GM19239 (cell line): ENCODE measurements at places on chromosomes 3 and 15.

- DNase-seq = no peak
These were observed 141.3 kb upstream of the PROK2 start for GRCh38 chr3:71926262-71926600.

DNA sequence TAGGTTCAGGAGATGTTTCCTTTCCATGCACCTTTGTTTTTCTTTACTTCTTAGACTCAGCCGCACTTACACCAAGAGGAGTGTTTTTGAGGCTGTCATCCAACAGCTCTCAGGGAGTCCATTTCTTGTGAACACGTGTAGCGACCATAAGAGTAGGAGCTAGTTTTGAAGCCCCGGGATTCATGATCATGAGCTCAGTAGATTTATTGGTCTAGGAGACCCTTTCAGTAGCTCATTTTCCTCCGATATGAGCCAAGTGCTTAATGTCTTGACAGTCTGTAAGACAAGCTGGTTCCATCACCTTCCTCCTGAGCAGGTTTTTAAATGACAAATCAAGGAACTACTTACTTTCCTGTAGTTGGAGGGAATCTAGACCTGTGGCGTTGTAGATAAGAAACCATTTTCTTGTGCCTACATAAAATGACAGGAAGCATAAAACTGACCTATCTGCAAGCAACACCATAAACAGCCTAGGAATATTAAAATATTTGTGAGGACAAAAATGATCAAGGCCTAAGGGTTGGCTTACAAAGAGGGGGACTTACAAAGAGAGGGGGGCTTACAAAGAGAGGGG lies 172.6 kb upstream of the BHLHE40 start:
- DNase-seq = no peak

DNA sequence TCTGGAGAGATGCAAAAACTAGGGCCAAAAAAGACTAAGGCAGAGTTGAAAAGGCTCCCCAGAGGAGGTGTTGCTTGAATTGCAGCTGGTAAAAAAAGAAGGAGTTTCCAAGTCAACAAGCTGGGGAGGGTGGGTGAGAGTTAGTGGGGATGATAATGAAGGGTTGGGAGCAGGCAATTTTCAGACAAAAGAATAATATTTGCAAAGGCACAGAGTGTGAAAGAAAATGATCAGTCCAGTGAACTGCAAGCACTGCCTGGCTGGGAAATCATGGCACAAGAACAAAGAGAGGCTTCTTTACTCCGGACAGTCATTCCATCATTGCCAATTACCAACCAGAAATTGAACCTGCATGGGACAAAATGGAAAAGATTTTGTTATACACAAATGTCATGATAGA lies 42.2 kb downstream of the C3orf85 start:
- no peak for DNase-seq

DNA sequence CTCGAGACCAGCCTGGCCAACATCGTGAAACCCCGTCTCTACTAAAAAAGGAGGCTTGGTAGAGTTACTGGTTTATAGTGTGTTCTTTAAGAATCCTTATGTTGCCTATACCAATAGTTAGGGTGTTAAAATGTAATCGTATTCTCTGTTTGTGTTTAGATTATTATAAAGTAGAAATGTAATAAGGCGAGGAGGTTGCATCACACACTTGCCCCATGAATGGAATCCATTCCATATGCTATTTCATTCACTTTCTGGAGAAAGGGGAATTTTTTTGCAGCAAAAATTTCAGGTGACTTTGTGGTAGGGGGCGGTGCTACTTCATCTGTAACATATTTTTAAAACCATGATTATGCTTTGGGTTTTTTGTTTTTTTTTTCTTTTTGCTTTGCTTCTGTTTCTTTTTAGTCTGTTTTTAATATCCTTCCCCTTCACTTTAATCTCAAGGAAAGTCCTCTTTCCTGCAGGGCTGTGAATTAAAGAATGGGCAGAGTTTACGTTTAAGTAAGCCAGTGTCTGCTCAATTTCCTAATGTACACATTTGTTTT lies 33.0 kb upstream of the MUC4 start:
- DNase-seq = no peak

- DNase-seq = no peak
These were observed 1163.5 kb downstream of the ROBO1 start for GRCh38 chr3:78604341-78604740.

- DNase-seq = no peak
These were observed 34.5 kb downstream of the PTPRG start for GRCh38 chr3:61595826-61596225.

DNA sequence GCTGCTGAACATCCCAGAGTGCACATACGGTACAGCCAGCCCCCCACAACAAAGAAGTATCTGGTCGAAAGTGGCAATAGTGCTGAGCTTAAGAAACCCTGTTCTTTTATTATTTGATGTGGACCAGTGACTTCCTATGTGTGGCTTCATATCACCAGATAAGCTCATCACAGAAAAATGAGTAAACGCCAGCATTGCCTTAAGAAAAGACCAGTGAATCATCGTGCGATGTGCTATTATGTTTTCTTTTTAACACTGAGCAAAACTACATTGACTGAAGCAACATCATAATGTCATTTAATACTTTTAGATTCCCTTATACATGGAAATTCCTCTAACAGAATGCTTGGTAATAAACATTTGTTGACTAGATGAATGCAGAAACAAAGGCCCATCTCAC lies 45.2 kb upstream of the ARRDC4 start:
- DNase-seq = no peak

DNA sequence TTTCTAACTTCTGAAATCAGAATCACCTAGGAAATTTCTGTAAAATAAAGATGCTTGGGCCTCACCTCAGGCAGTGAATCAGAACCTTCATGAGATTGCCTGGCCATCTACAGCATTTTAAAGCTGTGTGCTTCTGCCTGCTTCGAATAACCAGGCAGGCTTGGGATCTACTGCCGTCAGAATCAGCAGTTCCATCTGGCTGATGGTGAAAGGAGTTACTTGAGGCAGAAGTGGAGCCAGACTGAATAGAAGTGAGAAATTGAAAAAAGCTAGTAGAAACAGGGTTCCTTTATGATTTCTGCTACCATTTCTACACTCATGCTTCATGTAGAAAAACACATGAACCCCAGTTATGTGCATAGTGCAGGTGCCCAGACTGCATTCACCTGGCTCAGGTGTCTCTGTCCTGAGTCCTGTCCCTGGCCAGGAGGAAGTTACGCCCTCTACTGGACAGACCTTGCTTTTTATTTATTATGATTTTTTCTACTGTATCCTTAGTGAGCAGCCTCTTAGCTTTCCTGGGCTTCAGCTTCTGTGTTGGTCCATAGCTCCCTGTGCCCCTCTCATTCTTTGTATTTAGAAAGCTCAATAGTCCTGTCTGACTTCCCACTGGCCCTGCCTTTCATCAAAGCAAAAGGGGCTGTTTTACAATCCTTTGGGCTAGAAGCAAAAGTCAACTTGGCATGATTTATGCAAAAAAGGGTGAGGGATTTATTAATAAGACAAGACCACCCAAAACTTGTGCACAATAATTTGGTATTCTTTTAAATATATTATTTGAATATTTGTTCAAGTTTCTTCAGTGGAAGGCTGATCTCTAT lies 200.8 kb upstream of the GOLGA6L4 start:
- no peak for DNase-seq

DNA sequence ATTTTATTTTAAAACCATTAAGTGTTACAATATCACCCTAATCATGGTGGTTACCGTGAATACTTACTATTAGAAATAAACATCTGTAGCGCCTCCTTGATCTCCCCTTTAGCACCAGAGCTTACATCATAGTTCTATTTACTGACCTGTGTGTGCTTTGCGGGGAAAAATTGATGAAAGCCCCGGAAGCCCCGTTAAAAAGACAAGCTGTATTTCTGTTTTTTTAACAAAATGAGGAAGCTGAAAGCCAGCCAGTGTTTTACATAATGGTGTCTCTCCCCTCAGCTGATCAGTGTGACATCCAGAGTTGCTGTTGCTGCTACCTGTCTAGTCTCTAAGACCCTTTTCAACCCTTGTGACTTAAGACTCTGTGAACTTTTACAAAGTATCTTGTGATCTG lies 100.8 kb downstream of the OPA1 start:
- no peak for DNase-seq

- DNase-seq = no peak
These were observed 9.0 kb downstream of the TMEM43 start for GRCh38 chr3:14133876-14134275.

- DNase-seq = no peak
These were observed 132.9 kb upstream of the SLC6A11 start for GRCh38 chr3:10683106-10683505.

- DNase-seq = no peak
These were observed 350.2 kb upstream of the POU1F1 start for GRCh38 chr3:87626546-87626945.

GRCh38 chr3:151460228-151460627 lies 633 bp downstream of the IGSF10 start:
- no peak for DNase-seq

DNA sequence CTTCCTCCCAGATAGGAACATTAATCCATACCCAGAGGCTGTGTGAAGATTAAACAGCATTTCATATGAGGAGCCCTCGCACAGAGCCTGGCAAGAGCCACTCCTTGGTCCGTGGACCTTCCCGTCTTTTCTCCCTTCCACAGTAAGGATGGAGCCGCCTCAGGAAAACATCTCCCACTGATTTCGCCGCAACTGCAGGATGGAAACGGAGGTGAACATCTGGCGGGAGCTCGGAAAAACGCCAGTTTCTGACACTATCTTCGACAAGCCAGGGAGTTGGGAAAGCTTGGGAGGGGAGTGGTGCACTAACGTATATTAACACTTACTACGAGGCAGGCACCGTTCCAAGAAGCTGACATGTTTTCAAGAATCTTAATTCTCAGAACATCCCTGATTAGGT lies 157.9 kb downstream of the XXYLT1 start:
- no peak for DNase-seq

GRCh38 chr3:8550611-8551010 lies 49.0 kb downstream of the LMCD1 start:
- no peak for DNase-seq

- DNase-seq = no peak
These were observed 299.5 kb downstream of the CTNNB1 start for GRCh38 chr3:41498847-41499246.

GRCh38 chr3:59443618-59444293 lies 393.9 kb upstream of the CFAP20DC start:
- no peak for DNase-seq

DNA sequence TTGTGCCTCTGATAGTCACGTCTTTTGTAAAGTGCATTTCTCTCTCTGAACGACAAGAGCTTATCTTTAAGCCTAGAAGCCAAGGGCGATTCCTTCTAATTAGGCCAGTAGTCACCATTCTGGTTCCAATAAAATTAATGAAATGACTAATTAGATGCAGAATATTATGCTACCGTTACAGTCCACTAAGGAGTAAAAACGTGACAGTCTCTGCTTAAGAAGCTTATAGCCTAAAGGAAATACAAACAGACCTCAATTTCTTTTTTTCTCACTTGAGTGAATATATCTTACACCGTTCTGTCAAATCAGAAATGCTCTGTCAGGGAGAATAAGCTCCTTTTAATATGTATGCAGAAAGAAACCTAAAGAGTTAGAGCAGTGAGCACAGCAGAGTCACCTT lies 236.1 kb downstream of the CD47 start:
- no peak for DNase-seq

- no peak for DNase-seq
These were observed 841.0 kb downstream of the OTOL1 start for GRCh38 chr3:162337630-162338029.

DNA sequence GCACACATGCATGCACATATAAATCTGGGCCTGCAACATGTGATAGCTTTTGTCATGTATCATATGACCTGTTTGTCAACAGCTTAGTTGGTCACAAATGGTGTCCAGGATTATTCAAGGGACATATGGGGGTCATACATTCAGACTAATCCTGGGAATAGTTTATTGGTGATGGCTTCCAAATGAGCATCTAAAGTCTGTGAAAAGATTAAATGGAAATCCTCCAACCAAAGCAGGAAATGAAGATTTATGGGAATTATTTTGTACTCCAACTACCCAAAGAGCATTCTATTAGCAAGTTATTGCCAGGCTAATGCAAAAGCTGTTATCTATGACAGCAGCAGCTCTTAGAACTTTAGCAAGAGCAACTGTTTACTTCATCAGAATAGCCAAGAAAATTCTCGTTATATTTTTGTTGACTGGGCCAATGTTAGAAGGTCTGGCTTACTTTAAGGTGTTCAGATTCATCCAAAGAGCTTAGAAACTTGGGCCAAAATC lies 7.1 kb downstream of the FSTL1 start:
- no peak for DNase-seq

DNA sequence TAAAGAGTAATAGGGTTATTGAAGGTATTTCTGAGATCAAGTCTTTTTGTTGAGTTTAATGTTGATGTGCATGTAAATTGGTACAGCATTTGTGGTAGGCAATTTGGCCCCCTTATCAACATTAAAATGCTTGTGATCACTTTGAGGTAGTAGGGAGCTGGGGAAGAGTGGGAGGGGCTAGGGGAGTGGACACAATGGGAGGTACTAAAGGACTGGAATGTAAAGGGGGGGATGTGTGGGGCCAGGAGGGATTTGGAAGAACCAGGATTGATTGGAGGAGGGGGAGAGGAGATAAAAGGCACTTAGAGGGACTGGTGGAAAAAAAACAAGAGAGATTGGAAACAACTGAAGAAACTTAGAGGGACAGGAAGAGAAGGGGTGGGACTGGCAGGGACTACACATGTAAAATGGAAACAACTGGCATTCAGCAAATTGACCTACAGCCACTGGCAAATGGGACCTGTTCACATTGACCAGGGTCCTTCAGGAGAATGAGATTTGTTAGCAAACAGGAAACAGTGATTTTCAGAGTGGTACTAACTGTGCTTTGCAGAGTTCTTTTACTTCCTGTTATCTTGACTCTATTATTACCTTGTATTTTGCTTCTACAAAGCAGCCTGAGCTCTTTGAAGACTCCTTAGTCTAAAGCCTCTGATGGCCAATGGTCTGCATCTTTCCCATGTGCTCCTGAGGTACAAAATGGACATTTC lies 47.8 kb upstream of the ZBTB38 start:
- no peak for DNase-seq

DNA sequence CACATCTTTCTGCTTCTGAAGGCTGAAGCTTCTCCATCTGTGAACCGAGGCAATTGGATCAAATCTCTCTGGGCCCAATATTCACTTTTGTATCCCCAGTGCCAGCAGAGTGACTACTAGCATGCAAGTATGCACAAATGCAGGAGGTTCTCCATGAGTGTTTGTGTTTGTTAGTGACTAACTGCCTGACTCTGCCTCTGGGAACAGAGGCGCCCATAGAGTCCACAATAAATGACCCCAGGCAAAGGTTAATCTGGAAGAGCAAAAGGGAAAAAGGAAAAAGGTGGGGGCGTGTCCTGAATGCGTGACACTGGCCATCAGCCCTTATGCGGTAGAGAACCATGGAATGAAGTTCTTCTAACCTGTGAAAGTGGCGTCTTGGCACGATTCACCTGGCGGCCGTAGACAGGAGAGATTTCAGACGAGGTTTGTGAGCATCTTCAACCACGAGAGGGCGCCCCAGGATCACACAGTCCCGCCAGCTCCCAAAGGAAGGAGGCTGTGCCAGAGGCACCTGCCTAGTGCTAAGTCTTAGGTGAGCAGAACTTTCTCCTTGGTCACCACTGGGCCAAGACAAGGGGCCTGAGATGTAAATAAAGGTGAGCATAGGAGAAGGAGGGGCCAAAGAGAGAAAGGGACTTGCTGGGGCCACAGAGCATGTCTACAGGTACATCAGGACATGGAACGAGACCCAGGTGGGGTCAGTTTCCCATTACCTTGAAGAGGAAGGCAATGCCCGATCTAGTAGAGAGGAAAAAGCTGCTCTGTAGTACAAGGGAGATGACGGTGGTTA lies 44.2 kb downstream of the RBPMS2 start:
- peak; percentile 74 for DNase-seq

- DNase-seq = no peak
These were observed 902 bp downstream of the TMEM44 start for GRCh38 chr3:194632226-194632808.
